ENCODE measurements at places on chromosomes 4 and X.

DNA sequence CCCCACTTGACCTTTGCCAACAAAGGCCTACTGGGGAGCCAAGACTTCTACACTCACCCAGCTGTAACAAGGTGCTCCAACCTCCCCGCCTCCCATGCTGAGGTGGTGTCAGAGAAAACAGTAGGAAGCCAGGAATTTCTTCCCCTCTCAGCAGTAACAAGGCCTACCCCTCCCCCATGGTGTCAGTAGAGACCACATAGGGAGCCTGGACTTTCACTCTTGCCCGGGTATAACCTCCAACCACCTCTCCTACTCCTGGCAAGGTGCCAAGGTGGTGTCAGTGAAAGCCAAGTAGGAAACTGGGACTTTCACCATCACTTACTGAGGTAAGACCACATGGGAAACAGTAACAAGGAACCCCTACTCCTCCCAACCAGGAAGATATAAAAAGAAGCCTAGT lies 93.1 kb downstream of the SLC16A2 start:
- no peak for DNase-seq

DNA sequence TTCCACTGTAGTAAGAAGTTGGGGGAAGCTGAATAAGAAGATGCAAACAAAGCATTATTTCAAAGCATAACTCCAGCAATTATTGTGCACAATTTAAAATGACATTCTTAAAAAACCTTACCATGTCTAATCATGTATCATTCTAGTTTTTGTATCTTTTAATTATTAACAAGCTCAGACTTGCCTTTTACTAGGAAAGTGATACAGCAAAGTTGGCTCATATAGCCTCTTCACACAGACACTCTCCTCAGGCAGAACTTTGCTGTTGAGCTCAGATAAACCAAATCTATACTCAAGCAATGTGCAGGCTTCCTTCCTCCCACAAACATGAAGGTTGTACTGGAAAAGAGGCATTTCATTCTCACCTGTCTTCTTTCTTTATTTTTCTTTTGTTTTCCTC lies 358.7 kb upstream of the EMCN start:
- no peak for DNase-seq

DNA sequence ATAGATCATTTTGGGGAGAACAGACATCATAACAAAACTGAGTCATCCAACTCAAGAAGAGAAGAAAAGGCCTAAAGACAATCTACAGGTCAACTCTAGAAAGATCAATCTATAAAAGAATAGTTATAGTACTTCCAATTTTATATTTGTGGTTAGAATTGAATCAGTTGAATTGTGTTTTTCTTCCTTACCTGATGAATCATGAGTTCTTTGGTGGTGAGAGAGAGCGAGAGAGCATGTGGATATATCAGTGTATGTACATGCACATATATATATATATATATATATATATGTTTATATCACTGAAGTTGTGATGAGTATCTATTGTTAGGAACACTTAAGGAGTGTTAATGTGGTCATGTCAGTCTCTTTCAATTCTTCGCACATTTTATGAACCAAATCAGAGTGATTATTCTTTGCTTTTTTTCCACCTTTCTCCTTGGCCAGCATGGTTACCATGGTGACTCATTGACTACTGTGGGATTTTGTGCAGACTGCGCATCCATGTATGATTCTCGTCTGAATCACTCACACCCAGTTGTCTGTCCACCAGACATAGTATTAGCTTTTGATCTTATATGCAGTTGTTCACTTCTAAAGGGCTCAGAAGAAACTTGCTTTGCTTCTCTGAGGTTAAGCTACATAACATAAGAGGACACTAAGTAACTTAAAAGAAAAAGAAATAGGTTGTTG lies 90.4 kb upstream of the RAB40AL start:
- DNase-seq, result no peak

- DNase-seq, result no peak
Observed at GRCh38 chrX:132876523-132877338, 81.7 kb downstream of the HS6ST2 start.

DNA sequence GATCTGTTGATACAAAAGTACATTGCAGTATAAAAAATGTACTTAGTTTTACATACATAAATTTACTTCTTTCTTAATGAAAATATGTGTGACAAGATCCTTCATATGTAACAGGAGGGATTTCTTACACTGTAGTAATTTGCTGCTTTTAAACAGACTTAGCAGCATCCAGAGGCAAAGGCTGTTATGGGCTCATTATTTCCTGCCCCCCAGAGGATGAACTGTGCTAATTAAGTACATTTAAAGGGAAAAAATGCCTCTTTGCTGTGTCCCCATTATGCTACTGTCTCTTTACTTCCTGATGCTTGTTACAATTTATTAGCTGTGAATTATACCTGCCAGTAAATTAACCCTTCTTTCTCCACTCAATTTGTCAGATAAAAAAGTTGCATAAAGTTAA lies 47.1 kb downstream of the NDST3 start:
- no peak for DNase-seq

- DNase-seq, result no peak
Observed at GRCh38 chrX:134933911-134934310, 56.9 kb upstream of the SMIM10 start.

- DNase-seq, result no peak
Observed at GRCh38 chrX:75649829-75650228, 127.0 kb upstream of the ZDHHC15 start.

DNA sequence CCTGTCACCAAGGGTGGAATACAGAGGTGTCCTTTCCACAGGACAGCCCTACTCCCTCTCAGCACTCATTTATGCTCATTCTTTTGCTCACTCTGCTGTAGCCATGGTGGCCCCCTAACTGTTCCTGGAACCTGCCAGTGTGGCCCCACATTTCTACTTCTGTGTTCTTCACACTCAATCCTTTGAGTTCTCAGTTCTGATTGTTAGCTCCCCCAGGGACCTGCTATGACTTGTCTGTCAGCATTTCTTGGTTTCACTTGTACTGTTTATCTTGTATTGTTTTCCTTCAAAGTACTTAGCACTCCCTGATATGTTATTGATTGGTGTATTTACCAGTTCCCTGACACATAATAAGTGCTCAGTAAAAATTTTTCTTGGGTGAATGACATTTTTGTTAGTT lies 14.9 kb downstream of the VBP1 start:
- no peak for DNase-seq

DNA sequence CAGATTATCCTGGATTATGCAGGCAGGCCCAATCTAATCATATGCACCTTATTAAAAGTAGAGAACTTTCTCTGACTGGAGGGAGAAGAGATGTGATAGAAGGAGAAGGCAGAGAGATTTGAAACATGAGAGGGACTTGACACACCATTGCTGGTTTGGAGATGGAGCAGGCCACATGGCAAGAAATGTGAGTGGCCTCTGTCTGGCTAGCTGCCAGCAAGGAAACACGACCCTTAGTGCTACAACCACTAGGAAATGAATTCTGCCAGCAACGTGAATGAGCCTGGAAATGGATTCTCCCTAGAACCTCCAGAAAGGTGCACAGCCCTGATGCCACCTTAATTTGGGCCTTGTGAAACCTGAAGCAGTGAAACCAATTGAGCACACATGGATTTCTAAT lies 79.5 kb upstream of the MBNL3 start:
- DNase-seq, result no peak

DNA sequence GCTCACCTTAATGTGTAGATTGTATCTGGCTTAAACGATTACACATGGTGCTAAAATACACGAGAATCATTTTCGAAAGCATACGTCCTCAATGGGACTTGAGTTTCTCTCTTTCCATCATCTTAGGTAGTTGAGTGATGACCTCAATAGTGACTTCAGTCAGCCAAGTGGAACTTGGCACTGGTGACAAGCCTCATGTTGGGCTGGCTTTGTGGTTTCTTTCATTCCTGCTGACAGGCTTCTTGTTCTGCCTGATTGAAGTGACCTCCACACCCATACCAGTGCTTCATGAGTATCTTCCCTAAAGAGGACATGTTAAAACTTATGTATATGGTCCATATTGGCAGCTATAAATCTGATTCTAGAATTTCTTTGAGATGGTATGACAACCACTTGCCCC lies 159.1 kb upstream of the WDR1 start:
- DNase-seq, result no peak

GRCh38 chr4:87560802-87561201 lies 31.6 kb upstream of the SPARCL1 start:
- DNase-seq, result no peak

Data from left renal pelvis (tissue), 4 donors.